ENCODE measurements at places on chromosomes 3 and 15.

- peak; percentile 1 for DNase-seq
Measured at GRCh38 chr3:145776782-145777408, 384.1 kb downstream of the PLOD2 start.

DNA sequence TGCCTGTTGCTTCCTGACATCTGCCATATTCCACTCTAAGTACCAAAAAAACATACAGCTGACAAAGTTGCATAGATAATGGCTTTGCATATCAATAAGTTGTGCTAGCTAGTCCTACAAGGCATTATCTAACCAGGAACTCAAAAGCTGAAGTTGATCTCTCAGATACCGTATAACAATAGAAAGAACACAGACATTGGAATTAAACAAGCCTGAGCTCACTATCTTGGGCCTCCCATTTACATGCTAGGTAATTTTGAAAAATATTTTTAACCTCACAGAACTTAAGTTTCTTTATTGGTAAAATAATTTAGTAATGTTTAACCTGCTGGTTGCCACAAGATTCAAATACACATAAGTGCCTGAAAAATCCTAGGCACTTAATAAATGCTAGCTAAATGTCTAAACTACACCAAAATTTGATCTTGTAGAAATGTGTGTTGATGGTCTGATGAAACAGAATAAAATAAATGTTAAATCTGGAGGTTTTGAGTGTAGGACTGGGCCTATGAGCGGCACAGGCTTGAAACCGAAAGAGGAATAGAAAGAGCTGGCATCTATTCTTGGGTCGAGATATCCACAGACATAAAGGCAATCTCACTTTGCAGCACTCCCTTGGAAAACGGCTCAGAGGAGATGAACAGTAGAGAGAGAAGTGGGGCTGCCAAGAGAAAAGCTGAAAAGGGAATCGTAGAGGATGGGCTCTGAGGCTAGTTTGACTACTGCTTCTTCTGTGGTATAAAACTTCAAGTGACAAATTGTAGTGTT is 29.9 kb upstream of the TTC14 start:
- no peak for DNase-seq

DNA sequence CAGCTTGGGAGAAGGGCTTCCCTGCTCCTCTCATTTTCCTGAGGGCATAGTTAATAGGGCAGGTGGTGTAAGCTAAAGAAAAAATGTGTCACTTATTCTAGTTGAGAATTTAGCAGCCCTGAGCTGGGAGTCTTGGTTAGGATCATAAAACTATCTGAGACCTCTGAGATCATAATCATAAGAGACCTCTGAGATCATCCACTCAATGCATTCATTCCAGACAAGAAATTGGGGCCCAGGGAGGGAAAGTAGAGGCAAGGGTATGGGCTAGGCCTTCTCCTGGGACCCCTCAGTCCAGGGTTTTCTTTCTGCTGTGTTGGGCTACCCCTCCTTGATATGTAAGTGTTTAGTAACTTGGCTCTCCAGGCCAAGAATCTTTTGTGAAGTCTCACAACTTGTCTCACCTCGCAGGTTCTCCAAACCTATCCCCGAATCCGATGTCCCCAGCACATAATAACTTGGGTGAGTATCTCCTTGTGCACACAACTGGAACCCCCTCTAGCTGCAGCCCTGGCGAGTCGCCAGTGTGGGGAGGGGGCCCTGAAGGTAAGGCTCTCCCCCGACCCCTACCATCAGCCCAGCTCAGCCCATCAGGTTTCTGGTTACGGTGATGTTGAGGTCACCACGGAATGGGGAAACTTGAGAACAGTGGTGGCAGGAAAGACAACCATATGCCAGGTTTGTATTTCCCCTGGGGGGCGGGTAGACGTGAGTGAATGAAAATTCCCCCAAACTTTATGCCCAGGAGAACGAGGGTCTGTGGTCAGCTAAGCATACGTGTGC is 84.1 kb downstream of the AAGAB start:
- DNase-seq, result no peak

- DNase-seq, result no peak
Measured at GRCh38 chr3:73404435-73404834, 220.3 kb downstream of the PDZRN3 start.

GRCh38 chr15:39226169-39226937 is 354.5 kb upstream of the THBS1 start:
- no peak for DNase-seq

DNA sequence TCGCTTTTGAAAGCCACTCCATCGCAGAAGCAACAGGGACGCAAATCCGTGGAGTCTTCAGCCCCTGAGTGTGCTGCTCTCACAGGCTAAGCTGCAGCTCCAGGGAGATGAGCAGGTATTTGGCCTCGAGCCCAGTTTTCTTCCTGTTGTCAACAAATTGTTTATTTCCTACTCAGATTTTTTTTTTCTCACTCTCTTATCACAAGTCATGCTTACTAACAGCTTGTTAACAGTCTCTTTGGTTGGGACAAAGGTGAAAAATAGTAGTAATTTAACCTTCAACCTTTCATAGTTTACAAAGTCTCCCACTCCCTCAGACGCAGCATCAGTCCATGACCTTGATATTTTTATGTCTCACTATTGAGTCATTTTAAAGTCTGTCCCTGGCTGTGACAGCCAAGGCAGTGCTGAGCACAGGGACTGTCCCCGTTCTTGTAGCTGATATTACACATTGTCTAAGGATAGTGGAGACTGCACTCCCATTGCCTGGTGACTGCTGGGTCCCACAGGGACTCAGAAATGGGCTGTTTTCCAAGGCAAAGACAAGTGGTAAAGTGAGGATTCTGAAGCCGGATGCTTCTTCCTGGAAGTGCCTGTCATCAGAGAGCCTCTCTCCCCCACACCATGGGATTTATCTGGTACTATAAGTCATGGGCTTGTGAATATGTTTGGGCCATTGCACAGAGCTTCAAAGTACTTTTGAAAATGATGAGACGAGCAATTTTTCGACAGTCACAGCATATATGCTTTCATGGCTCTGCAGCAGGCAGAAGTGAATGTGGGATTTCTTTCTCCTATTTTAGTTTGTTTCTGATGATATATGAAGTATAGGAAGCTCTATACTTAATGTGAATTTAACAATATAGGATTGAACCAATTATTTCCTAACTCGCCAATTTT is 59.8 kb upstream of the UNC13C start:
- peak; percentile 37 for DNase-seq

- DNase-seq, result no peak
Measured at GRCh38 chr3:128052595-128053351, 536 bp downstream of the SEC61A1 start.

DNA sequence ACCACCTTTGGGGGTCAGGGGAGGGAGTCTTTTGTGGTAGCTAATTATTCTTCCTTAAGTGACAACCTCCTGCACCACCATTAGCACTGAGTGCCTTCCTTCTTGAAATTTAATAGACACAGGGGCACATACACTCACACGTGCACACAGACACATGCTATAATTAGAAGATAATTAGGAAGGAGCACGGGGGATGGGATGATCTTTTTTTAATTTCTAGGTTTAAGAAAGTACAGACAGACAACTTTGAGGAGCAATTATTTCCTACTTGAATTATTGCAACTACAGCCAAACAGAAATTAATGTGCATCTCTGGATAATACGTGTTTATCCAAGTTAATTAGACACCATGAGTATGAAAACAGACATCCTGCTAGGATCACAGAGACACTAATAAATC is 44.8 kb upstream of the GUCA1C start:
- no peak for DNase-seq

- DNase-seq, result no peak
Measured at GRCh38 chr15:92805080-92805690, 94.9 kb upstream of the CHD2 start.

DNA sequence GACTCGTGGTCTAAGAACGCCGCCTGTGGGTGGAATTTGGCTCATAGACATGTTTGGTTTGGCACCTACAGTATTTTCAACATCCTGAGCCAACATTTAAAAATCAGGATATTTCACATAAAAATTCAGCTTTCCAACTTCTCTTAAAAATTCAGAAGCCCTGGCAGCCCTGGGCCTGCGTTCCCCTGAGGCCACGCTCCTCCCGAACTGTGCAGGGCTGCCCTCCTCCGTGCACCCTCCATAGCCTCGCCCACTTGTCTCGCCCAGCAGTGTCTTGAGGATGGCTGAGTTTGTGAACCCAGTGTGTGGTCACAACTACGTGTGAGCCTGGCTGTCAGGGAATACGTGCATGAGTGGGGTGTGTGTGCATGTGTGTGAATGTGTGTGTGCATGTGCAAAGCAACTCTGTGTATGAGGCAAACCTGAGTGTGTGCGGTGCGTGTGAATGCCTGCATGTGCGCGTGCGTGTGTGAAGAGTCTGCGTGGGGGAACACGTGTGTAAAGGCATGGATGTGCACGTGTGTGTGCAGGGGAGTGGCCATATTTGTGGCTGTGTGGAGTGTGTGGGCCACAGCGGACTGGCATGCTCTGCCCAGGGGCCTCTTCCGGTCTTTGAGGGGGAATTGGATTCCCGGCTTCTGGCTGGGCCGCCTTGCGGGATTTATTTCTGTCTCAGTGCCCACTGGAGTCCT is 30.9 kb downstream of the PTH1R start:
- DNase-seq, result no peak

- no peak for DNase-seq
Measured at GRCh38 chr15:86611417-86612040, 531.9 kb downstream of the AGBL1 start.

DNA sequence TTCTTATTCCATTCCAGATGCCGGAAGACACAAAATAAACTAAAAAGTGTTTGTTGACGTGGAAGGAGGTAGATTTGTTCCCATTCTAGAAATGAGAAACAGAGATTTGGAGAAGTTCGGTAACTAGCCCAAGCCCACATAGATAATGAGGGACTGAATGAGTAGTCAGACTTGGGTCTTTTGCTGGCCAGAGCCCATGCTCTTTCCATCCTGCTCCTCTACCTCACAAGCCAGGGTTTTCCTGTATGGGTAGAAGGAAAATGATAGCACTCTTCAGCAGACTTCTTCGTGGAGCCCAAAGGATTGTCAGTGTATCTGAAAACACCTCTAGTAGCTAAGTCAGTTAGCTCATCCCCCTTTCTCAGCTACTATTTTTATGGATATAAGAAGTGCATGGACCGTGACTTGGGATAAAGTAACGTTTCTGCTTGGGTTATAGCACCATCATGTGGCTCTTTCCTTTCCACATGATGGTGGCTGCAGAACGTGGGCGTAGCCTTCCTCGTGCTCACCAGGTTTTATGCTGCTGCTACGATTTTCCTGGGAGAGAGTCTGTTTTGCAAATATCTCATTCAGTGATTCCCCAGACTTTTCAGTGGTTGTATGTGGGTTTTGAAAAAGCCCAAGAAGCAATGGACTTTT is 84.6 kb downstream of the DGKG start:
- no peak for DNase-seq

GRCh38 chr3:66610562-66610909 is 109.7 kb upstream of the LRIG1 start:
- DNase-seq, result no peak

- DNase-seq, result no peak
Measured at GRCh38 chr3:196222876-196223595, 6.7 kb downstream of the SLC51A start.

DNA sequence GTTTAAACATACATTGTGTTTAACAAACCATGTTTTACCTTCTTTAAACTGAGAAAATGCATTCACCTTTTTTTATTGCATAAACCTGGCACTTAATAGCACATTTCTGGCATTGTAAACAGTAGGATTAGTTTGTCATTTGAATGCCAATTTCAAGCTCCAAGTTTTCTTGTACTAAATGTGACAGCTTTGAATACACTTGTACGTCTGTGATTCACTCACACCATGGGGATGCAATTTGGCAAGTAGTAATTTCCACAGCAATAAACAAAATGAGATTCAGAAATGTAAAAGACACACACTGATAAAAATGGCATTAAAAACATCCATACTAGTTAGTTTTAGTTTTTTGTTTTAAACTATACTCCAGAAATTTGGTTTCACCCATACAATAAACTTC is 598.9 kb downstream of the SI start:
- no peak for DNase-seq

- DNase-seq, result peak; percentile 7
Measured at GRCh38 chr3:33877187-33877586, 78.8 kb downstream of the PDCD6IP start.

GRCh38 chr3:38255627-38256026 is 10.0 kb upstream of the SLC22A13 start:
- DNase-seq, result no peak

- DNase-seq, result no peak
Measured at GRCh38 chr3:184777566-184778356, 34.2 kb upstream of the VPS8 start.

- no peak for DNase-seq
Measured at GRCh38 chr3:177772908-177773557, 575.8 kb upstream of the TBL1XR1 start.

- no peak for DNase-seq
Measured at GRCh38 chr3:58041182-58041825, 33.1 kb downstream of the FLNB start.

- no peak for DNase-seq
Measured at GRCh38 chr3:9909221-9910013, 6.8 kb downstream of the IL17RE start.

DNA sequence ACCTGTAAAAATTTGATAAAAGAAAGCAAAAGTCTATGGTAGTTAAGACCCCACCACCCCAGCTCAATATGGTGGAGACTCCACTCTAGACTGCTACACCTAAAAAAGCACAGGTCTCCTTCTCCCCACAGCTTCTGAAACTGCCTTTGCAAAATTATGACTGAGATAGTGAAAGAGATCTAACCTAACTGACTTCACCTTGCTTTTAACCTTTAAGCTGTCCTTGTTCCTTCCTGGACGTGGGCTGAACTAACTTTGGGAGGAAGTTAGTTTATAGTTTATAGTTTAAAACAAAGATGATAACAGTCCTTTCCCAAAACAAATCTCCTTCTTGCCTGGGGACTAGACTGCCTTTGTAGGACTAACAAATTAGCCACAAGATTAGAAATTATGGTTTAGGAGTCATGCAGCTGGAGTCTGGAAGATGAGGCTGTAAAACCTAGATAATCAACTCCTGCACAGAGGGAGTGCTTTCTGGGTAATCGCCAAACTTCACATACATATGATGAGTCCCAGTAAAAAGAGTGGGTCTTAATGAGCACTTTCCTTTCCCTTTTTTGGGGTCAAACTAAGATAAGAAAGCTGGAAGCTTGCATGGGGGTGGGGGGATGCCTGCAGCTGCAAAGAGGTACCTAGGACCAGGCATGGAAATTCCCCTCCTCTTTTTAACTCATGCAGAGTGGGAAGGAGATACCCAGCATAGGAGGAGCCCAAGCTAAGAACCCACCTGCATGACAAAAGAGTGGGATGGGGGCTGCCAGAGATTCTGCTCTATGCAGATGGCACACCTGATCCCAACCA is 17.5 kb downstream of the CCR8 start:
- no peak for DNase-seq

GRCh38 chr3:71244826-71245488 is 338.6 kb downstream of the FOXP1 start:
- DNase-seq, result no peak

DNA sequence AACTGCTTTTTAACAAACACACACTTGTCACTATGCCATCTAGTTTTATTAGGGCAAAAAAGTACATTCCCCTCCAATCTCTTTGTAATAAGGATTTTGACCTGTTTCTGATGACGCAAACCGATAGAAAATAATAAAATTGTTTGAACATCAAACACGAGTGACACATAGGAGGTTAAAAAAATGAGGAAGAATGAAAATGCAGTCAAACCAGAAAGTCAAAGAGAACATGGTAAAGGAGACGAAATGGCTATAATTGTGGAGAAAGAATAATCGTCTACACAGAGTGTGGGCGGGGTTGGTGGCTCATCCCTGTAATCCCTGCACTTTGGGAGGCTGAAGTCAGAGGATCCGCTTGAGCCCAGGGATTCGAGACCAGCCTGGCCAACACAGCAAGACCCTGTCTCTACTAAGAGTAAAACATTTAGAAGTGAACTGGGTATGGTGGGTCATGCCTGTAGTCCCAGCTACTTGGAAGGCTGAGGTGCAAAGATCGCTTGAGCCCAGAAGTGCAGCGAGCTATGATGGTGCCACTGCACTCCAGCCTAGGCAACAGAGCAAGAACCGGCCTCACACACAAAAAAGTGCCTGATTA is 83.2 kb downstream of the MEIS2 start:
- DNase-seq, result no peak
